ENCODE measurements at places on chromosomes 5 and 9. TPM values are rescaled to one million over a fixed set of nuclear protein-coding genes. Genes with fewer than 3 reads are reported as not detected.

FAM200C gene
- total RNA-seq: 2.6 TPM

BAAT gene
- not detected for total RNA-seq

SEMA6A gene
- 1.5 TPM for total RNA-seq

IFNA2 gene
- not detected for total RNA-seq

GGTA1 gene
- not detected for total RNA-seq

SLC24A2 gene
- not detected for total RNA-seq

TERT gene
- not detected for total RNA-seq

UBLCP1 gene
- 20.3 TPM for total RNA-seq

CDKN2B-AS1 gene
- 2.4 TPM for total RNA-seq

ORM2 gene
- not detected for total RNA-seq

CDH9 gene
- total RNA-seq: not detected

MTMR12 gene
- 38.6 TPM for total RNA-seq

FOXD4L6 gene
- total RNA-seq: not detected

RFESD gene
- total RNA-seq: 2.0 TPM

TMOD1 gene
- total RNA-seq: 0.74 TPM

OR1J2 gene
- total RNA-seq: not detected

STK32A gene
- not detected for total RNA-seq

CD14 gene
- 0.33 TPM for total RNA-seq

ADCY2 gene
- not detected for total RNA-seq

TLN1 gene
- total RNA-seq: 450 TPM

FYB1 gene
- total RNA-seq: 0.44 TPM

IL5 gene
- not detected for total RNA-seq

ANKRD20A1 gene
- 2.5 TPM for total RNA-seq

SMIM33 gene
- not detected for total RNA-seq

FRMPD1 gene
- total RNA-seq: not detected

TRIM41 gene
- 17.3 TPM for total RNA-seq

PCDHA1 gene
- total RNA-seq: not detected

MAPK9 gene
- total RNA-seq: 38.0 TPM

OTULINL gene
- total RNA-seq: 0.42 TPM

PCDHGA12 gene
- total RNA-seq: 9.9 TPM

ECSCR gene
- total RNA-seq: 377 TPM

HINT2 gene
- total RNA-seq: 37.4 TPM

TMEM215 gene
- not detected for total RNA-seq

SLC9A3 gene
- total RNA-seq: 0.82 TPM

IFNA13 gene
- total RNA-seq: not detected

ARHGEF39 gene
- 6.5 TPM for total RNA-seq

GABRB2 gene
- total RNA-seq: not detected

CXCL14 gene
- total RNA-seq: not detected

CATSPER3 gene
- 0.71 TPM for total RNA-seq

HTR1A gene
- not detected for total RNA-seq

RNF20 gene
- 31.6 TPM for total RNA-seq

C7 gene
- 0.29 TPM for total RNA-seq

TNC gene
- not detected for total RNA-seq

TOR1A gene
- total RNA-seq: 57.8 TPM

PLPP1 gene
- 14.3 TPM for total RNA-seq

PCDHGA9 gene
- total RNA-seq: 3.9 TPM

IFNK gene
- total RNA-seq: not detected
